ENCODE measurements at places on chromosomes 1 and 21.

DNA sequence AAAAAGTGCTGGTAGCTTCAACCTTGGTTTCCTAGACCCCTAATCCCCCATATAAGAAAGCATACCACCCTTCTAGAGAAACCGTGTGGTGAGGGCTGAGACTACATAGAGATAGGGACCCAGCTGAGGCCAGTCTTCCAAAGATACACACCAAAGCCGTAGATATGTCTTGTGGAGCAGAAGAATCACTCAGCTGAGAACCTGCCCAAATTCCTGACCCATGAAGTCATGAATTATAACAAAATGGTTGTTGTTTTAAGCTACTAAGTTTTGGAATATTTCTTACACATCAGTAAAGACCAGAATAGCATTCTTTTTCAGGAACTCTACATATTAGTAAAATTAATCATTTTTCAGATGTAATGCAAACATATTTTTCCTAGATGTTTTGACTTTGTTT, 3.3 kb upstream of the SNRPE start:
- DNase-seq, result no peak

DNA sequence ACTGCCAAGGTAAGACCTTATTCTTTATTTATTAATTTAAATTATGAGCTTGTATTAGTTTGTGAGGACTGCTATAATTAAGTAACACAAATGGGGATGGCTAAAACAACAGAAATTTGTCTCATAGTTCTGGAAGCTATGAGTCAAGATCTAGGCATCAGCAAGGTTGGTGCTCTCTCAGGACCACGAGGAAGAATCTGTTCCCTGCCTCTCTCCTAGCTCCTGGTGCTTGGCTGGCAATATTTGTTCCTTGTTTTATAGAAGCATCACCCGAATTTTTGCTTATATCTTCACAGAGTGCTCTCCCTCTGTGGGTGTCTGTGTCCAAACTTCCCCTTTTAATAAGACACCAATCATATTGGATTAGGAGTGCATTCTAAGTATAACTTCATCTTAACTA, 41.4 kb upstream of the CCDC190 start:
- DNase-seq, result no peak

- peak; percentile 57 for DNase-seq
Observed at GRCh38 chr1:203126866-203127665, 460 bp upstream of the ADORA1 start.

GRCh38 chr1:43466403-43466802, 12.7 kb upstream of the HYI start:
- no peak for DNase-seq

- DNase-seq, result no peak
Observed at GRCh38 chr1:9078752-9079500, 9.5 kb upstream of the SLC2A5 start.

- DNase-seq, result no peak
Observed at GRCh38 chr1:163928651-163929050, 606.9 kb downstream of the NUF2 start.

DNA sequence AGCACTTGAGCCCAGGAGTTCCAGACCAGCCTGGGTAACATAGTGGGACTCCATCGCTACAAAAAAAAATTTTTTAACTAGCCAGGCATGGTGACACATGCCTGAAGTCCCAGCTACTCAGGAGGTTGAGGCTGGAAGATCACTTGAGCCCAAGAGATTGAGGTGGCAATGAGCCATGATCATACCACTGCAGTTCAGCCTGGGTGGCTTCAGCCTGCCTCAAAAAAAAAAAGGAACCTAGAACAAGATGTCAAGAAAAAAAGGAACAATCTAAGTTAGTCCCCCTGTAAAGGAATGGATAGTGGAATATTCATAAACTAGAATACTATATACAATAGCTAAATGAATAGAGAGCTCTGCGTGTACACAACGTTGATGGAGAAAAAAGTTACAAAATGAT, 14.4 kb downstream of the NSL1 start:
- no peak for DNase-seq

DNA sequence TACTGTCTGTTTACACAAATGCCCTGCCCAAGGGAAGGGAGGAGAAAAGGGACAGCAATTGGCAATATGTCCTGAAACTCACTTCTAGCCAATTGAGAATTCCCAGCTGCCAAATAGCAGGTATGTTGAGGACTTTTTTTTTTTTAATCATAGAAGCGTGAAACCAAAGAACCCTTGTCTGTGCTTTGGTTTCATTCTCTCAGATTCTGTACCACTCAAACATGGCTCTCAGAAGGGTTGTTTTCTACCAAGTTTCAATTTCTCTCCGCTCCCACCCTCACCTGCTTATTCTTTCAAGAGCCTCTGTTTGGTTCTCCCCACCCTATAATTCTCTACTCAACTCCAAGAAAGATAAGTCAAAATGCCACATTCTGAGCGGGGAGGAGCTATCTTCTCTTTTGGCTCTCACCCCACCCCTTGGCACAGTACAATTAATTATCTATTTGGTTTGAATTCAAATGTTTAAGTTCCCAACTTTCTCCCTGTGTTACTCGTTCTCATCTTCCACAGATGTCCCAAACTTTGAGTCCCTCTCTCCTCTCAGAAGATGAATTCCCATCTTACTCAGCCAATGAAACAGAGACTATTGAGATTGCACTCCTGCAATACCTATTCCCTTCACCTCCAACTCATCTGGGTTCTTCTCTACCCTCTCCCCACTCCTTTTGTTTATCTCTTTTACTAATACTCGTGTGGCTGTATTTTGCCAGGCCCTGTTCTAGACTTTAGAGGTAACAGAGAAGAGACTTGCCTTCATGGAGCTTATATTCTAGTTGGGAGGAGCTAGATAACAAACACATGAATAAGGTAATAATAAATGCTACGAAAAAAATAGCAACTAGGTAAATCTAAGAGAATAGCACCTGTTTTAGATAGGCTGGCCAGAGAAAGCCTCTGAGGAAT, 3.9 kb upstream of the TP53BP2 start:
- no peak for DNase-seq

DNA sequence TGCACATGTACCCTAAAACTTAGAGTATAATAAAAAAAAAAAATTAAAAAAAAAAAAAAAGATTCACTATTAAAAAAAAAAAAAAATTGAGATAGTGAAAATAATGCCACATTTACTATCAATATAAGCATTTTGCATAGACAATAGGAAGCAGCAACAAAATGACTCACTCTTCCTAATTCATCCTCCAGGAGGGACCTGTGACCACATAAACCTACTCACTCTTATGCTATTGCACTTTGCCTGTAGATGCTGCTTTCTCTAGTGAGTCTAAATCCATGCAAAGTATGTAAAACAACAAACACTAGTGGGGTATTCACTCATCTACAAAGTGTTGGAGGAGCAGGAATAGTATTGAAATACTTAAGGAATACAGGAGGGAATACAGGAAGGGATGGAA, 2.9 kb downstream of the OR10J5 start:
- no peak for DNase-seq

- DNase-seq, result no peak
Observed at GRCh38 chr1:237227476-237227875, 185.5 kb downstream of the RYR2 start.

- DNase-seq, result no peak
Observed at GRCh38 chr1:210663730-210664573, 335.2 kb downstream of the HHAT start.

DNA sequence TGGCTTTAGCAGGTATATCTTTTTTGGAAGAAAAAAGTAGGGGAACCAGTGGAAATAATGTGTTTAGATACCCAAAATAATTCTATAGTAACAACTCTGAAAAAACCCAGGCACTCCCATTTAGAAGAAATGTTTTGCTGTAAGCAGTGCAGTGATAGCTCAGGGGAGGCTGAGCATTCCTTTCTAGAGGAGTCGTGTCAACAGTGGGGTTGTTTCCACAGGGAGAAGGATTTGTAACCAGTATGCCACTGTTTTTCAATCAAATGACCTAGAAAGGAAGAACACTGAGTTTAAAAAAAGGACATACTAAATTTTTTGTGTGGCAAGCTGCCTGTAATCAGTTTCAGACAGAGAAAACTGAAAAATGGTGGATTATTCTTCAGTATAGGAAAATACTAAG, 2.4 kb downstream of the PGD start:
- no peak for DNase-seq

- DNase-seq, result no peak
Observed at GRCh38 chr1:196380316-196380715, 227.9 kb downstream of the KCNT2 start.

DNA sequence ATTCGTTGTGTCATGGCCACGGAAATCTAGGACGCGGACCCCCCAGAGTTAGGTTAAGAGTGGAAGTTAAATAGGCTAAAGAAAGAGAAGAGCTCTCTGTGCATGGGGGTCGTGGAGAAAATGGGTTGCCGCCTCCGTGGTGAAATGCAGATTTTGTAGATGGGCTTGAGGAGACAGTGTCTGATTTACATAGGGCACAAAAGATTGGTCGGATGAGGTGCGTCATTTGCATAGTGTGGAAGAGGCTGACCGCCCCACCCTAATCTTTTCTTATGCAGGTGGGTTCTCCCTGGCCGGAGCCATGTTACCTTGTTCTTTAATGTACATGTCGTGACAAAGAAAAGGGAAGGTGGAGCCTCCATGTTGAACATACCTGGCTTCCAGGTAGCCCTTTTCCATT, 14.3 kb upstream of the SLC5A9 start:
- peak; percentile 82 for DNase-seq

GRCh38 chr1:172344444-172344843, 76.0 kb upstream of the C1orf105 start:
- DNase-seq, result no peak

GRCh38 chr1:119132179-119132578, 8.3 kb downstream of the WARS2 start:
- DNase-seq, result no peak

- DNase-seq, result no peak
Observed at GRCh38 chr1:162551969-162552683, 9.4 kb upstream of the UAP1 start.

DNA sequence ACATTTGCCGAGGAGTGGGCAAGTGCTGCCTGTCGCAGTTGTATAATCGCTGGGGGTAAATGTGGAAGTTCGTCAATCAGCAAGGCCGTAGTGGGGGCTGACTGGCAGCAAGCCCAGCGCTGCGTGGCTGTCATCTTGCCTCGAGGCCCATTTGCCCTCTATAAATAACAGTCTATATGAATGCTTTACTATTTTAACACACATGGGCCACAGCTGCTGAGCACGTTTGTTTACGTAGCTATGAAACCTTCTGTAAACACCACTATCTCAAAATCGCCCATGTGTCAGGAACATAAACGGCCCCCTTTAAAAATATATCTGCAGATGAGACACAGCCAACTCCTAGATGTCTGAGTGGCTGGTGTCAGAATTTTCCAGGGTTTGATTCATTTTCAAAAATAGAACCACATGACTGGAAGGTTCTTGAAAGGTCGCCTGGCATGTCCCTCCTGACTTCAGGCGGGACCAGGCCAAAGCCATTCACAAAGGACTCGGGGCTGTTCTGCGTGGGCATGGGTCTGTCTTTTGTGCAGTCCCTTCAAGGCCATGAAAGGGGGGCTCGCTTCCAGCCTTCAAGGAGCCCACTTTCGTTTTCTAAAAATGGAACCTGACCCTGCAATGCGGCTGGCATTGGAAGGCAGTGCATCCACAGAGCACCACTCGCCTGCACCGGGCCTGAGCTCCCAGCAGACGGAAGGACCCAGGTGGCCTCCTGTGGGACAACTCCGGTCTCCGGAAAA, 205.5 kb downstream of the KCNJ6 start:
- no peak for DNase-seq

DNA sequence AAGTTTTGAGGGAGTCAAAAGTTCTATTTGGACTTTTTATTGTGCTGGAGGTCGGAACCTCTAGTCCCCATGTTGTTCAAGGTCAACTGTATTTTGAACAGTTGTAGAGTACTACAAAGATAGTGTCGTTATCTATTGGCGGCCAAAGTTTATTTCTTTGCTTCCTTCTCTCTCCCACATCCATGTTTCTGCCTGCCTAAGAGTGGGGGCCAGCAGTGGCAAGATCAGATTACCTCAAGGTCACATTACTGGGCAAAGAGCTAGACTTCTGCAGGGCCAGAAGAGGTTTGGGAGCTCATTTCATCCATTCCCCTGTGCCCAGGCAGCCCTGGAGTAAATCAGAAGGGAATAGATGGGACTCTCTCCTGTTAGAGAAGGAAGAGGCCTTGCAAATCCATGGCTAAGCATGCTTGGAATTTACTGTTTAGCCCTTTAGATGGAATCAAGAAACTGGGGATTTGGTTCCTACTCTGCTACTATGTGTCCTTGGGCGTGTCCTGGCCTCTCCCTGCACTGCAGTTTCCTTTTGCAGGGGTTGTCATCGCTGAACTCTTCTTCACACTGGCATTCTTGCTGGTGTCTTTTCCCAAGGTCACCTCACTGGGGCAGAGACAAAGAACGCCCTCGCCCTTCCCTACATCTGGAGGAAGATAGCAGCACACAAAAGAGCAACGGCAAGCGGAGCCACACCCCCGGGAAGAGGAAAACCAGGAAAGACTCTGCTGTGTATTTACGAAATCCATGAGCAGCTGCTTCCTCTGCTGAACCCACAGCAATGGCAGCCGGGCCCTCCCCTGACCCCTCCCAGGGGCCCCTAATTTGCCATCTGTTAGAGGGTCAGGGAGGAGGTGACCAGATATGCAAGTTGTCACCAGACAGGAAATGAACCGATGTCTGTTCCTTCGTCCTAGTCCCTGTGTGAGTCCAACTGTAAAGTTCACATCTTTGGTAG, 73.3 kb downstream of the PLPP3 start:
- no peak for DNase-seq

GRCh38 chr1:245842106-245842505, 665.0 kb downstream of the SMYD3 start:
- DNase-seq, result no peak

- no peak for DNase-seq
Observed at GRCh38 chr1:19068639-19069276, 112.3 kb upstream of the IFFO2 start.

GRCh38 chr21:35994613-35995012, 65.7 kb downstream of the SETD4 start:
- DNase-seq, result no peak

DNA sequence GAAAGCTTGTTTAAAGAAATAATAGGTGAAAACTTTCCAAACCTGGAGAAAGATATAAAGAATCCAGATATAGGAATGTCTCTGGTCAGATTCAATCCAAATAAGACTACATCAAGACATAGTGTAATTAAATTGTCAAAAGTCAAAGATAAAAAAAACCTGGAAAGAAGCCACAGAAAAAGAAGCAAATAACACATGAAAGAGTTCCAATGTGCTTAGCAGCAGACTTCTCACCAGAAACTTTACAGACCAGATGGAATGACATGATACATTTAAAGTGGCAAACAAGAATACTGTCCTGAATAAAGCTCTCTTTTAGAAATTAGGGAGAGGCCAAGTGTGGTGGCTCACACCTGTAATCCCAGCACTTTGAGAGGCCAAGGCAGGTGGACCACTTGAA, 1039.9 kb downstream of the KCNT2 start:
- DNase-seq, result no peak

GRCh38 chr1:99645699-99646531, at the start of gene PALMD:
Gene PALMD (plus strand): TSS chr1:99646113. CDS start chr1:99646318, 205 bp downstream.
- DNase-seq, result peak; percentile 65

- no peak for DNase-seq
Observed at GRCh38 chr1:113975211-113975895, 3.9 kb upstream of the OLFML3 start.
